Activated T-cell treated with anti-CD3 and anti-CD28 coated beads for 24 hours (primary cell): ENCODE measurements at places on chromosomes 7 and 10.

GRCh38 chr10:69652857-69653199, 22.8 kb downstream of the FAM241B start:
- DNase-seq: no peak

DNA sequence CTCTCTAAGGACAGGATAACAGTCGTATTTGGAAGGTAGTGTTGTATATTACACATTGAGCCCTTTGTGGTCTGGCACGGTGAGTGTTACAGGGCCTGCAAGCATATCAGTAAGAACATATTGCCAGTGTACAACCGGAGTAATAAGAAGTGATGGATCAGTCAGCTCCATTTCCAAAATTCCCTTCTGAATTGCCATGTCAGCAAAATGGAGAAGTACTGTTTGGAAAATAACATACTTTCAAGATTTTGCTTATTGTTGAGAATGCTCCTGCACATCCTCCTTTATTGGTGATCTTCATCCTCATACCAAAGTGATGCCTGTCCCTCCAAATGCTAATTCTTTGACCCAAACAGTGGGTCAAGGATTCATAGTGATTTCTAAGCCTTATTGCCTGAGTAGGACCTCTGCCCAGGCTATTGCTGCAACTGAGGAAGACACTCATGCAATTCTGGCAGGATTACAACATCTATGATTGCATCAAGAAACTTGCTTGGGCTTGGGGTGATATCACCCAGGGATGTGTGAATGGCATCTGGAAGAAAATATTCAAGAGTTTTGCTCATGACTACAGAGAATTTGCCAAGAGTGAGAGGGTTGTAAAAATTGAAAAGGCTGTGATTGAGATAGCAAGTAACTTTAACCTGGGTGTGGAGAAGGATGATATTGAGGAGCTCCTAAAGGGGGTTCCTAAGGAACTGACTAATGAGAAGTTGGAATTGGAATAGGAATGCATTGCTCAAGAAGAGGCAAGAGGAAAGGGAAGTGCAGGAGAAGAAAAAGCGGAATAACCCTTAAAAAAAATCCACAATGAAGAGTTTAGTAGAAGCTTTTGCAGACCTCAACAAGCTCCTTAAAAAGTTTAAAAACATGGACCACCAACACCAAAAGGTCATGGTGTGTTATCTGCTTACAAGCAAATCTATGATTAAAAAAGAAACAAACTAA, 452.2 kb upstream of the SORCS1 start:
- DNase-seq: no peak

DNA sequence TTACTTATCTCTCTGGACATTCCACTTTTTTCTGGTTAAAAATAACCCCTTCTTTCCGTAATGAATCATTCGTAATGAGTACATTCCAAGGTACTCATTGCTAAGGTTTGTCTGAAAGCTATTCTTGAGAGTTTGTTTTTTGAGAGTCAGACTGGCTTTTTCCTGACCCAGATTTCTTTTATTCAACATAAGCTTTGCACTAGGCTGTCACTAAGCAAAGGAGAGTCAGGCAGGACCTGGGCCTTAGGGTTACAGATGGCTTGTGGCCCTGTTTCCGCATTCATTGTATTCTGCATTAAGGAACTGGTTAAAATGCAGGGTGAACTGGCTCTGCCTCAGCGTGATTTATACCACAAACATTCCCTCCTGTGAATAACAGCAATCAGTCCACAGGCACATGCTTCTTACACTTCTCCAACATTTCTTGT, 84.1 kb downstream of the POM121L12 start:
- DNase-seq: no peak

GRCh38 chr10:127525686-127526085, 23.4 kb upstream of the NPS start:
- no peak for DNase-seq

DNA sequence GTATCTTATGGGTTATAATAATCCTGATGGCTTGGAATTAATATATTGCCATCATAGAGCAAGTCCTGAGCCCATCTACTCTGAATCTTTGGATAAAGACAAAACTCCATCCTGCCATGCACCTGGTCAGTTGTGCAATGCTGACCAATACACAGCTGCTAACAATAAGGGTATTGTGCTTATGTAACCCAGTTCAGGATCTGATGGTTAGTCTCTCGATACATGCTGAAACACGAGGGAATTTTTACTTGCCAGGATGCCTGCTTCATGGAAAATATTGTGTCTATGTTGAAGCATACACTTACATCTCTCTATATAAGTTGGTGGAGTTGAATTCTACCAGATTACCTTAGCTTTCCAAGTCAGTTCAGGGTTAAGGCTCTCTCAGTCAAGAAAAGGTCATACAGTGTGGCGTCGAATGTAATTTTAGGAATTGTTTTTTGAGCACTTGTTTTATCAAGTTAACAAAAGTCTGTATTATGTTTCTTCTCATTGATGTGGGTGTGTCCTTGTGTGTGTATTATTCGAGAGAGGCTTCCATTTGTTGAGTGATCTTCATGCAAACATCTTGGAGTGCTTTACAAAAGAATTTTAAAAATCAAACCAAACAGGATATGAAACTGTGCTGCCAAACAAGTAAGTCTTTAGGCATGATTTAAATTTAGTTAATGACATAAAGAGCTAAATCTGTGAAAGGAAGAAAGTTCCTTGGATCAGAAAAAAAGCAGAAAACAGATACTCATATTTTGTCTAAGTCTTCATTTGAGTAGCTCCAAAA, 449.1 kb downstream of the SUGCT start:
- DNase-seq: no peak

- DNase-seq: no peak
These were observed 21.4 kb downstream of the DPCD start for GRCh38 chr10:101609481-101609880.

- DNase-seq: no peak
These were observed 14.5 kb upstream of the VCL start for GRCh38 chr10:73983096-73984047.

DNA sequence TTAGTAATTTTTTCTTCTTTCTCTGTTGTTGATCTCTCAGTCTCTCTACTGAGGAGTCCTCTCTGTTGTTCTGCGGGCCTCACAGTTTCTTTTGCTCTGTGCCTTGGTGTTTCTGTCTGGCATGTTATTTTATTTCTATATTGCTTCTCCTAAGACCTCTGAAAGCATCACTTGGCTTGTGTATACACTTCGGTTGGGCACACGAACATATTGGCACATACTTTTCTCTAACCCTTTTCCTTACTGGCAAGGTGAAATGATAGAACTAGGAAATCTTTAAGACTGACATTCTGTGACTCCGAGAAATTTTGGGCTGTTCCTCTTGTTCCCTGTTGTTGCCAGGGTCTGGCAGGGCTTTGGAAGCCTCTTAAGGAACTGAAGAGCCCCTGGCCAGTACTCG, 148.9 kb downstream of the CELF2 start:
- DNase-seq: no peak

GRCh38 chr10:48940372-48940771, 732 bp upstream of the LRRC18 start:
- no peak for DNase-seq

- no peak for DNase-seq
These were observed 5.9 kb upstream of the LDB3 start for GRCh38 chr10:86662186-86663045.

GRCh38 chr10:102163342-102163989, 11.3 kb downstream of the NOLC1 start:
- DNase-seq: no peak

DNA sequence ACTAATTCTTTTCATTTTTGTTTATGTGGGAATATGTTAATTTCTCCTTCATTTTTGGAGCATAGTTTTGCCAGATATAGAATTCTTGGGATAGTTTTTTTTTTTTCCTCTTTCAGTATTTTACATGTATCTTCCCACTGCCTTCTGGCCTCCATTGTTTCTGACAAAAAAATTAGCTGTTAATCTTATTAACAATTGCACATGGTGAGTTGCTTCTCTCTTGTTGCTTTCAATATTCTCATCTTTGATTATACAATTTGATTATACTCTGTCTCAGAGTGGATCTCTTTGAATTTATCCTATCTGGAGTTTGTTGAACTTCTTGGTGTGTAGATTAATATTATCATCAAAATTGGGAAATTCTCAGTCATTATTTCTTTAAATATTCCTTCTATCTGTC, 41.4 kb upstream of the HABP2 start:
- no peak for DNase-seq

DNA sequence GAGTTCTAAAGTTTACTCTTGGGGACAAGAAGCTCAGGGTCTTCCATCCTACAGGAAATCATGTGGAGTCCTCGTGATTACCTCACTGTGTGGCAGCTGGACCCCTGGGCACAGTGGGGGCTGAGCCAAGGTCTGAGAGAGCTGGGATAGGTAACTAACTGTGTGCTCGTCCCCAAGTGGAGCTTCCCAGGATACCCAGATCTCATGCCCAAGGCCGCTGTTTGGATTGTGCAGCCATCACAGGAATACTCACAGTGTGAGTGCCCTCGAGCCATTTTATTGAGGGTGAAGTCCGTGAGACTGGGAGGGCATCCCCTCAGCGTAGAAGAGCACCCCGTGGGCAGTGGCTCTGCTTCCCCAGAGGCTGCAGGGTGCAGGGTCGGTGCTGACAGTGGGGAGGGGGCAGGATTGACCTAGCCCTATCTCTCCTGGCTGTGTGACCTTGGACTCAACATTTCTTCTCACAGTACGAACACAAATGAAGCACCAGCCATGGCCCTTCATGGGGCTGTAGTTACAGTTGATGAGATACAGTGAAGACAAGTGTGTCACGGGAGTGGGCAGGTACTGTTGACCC, 69.6 kb upstream of the LEP start:
- DNase-seq: no peak

DNA sequence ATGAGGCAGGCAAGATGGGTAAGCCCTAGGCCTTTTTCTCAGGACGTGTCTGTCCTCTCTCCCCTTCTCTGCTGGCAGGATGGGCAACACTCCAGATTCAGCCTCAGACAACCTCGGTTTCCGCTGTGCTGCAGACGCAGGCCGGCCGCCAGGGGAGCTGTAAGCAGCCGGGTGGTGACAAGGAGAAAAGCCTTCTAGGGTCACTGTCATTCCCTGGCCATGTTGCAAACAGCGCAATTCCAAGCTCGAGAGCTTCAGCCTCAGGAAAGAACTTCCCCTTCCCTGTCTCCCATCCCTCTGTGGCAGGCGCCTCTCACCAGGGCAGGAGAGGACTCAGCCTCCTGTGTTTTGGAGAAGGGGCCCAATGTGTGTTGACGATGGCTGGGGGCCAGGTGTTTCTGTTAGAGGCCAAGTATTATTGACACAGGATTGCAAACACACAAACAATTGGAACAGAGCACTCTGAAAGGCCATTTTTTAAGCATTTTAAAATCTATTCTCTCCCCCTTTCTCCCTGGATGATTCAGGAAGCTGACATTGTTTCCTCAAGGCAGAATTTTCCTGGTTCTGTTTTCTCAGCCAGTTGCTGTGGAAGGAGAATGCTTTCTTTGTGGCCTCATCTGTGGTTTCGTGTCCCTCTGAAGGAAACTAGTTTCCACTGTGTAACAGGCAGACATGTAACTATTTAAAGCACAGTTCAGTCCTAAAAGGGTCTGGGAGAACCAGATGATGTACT, 13.1 kb downstream of the PHKG1 start:
- no peak for DNase-seq

DNA sequence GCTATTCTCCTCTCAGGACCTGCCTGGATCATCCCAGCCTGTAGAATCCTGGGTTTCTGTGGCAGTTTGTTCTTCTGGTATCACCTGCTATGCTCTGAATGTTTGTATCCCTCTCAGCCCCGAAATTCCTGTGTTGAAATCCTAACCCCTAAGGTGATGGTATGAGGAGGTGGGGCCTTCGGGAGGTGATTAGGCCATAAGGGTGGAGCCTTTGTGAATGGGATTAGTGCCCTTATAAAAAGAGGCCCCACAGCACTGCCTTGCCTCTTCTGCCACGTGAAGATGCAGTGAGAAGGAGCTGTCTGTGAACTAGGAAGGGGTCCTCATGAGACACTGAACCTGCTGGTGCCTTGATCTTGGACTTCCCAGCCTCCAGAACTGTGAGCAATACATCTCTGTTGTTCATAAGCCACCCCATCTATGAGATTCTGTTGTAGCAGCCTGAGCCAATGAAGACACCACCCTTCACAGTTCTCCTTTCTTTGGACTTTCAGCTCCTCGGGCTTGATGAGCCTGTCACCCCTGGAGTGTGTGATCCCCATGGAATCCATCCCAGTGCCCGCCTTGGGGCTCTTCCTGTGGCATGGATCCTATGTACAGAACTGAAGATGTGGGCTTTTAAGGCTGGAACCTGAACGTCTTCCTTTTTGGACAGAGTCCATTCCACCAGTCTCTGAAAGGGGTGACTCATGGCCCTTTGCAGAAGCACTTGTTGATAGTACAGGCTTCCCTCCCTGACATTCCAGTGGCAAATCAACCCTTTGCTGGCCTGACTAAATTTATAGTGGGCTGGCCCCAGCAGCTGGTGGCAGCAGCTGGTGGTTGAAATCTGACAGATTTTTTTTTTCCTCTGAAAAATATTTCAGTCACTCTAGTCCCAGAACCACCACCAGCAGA, 138.0 kb downstream of the TACC2 start:
- no peak for DNase-seq

GRCh38 chr7:129807863-129808262, 144.9 kb downstream of the UBE2H start:
- no peak for DNase-seq

GRCh38 chr10:113650172-113650571, 13.7 kb downstream of the NRAP start:
- DNase-seq: no peak

GRCh38 chr7:82263920-82264782, 179.4 kb downstream of the CACNA2D1 start:
- DNase-seq: no peak

DNA sequence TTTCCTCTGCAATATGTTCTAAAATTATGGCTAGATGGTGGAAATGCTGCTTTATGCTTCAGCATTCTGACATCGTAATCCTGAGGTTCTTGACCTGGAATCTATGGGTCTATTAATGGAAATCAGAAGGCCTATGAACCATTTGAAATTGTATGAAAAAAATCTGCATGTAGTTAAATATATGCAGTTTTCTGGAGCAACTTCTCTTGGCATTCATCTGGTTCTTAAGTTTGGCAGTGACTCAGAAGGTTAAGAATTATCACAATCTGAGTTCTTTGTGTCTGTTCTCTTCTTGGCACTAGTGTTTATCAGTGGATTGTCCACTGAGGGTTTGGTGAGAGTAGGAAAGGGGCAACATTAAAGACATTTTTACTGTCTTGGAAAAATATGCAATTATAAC, 71.1 kb upstream of the FZD1 start:
- no peak for DNase-seq

DNA sequence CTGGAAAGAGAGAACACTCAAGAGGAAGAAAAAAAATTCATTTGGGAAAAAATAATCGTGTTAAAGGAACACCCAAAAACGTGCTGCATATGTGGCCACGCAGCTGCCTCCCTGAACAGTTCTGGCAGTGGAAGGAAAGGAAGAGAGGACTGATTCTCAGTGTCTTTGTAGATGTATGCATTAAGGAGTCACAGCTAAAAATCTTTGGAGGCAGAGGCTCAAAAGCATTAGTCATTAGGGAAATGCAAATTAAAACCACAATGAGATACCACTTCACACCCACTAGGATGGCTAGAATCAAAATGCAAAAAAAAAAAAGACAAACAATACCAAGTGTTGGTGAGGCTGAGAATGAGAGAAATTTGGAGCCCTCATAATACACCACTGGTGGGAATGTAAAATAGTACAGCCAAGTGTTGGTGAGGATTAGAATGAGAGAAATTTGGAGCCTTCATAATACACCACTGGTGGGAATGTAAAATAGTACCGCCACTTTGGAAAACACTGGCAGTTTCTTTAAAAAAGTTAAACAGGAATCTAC, 134.7 kb downstream of the SLIT1 start:
- DNase-seq: no peak
